ENCODE measurements at places on chromosomes 4 and X.

GRCh38 chr4:81424816-81425755, 46.6 kb downstream of the RASGEF1B start:
- DNase-seq: no peak

- DNase-seq: no peak
Observed at GRCh38 chr4:152322656-152323055, 213.2 kb downstream of the FBXW7 start.

GRCh38 chrX:97828471-97828870, 944.8 kb downstream of the RPA4 start:
- no peak for DNase-seq

DNA sequence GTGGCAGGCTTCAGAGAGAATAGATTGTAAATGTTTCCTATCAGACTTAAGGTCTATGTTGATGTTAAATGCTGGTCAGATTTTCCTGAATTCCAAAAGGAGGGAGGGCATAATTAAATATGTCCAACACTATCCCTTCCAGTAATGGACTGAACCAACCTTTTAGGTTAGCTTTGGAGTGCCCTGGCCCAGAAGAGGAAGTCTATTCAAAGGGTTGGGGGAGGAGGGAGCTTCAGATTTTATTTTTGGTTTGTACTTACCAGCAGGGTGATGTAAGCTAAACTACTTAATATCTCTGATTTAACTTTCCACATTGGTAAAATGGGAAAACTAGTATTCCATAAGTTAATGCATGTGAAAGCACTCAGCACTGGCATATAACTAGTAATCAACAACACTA, 91.1 kb downstream of the RBM46 start:
- DNase-seq: no peak

DNA sequence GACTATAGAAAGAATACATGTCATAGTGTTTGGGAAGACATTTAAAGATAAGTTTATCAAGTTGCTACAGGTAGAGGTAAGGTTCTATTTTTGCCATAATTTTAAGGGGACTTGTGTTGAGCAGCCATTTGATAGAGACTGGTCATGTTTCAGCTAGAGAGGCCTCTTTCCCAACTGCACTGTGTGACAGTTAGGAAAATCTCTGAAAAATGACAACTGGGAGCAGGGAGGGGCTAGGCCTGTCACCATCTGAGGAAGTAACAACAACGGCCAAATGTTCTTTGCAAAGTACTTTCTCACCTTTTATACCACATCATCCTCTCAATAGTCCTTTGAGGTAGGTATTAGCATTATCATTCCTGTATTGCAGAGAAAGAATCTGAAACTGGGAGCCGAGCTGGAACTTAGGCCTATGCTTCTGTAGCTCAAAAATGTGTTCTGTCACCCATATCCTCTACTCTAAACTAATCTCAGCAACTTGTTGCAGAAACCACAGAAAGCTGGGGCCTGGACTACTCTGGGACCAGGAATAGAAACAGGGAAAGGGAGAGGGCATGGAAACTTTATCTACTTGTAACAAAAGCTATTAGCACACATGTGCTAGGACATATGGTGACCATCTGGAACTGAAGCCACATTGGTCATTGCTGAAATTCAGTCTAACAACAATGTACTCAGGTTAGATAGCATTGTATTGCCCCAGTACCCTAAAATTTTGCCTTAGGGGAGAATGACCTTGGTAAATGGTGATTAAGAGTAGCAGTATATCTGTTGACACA, 198.9 kb downstream of the MID1IP1 start:
- DNase-seq: no peak
